ENCODE measurements at places on chromosomes 1 and 21.

DNA sequence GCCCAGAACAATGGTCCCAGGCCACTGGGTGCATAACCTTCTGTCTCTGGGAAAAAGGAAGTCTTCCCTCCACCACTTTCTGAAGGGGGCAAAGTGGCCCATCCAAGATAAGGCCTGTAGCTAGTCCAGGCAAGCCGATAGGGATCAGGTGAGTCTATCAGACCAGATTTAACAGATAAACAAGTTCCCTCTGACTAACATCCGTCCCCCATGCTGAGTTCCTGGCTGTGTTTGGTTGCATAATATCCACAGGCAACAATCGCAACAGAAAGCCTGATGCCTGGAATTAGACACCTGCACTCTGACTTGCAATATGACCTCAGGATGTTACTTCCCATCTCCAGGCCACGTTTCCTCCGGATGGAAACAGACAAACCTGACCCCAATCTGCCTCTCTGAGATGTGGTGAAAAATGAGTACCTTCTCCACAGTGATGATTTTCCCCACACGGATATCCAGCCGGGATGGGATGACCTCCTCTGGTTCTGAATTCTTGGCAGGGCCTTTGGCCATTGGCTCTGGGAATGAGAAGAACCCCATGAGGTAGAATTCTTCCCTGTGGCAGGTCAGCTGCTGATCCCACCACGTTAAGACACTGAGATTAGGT lies 36.4 kb downstream of the YARS1 start:
- DNase-seq = no peak

DNA sequence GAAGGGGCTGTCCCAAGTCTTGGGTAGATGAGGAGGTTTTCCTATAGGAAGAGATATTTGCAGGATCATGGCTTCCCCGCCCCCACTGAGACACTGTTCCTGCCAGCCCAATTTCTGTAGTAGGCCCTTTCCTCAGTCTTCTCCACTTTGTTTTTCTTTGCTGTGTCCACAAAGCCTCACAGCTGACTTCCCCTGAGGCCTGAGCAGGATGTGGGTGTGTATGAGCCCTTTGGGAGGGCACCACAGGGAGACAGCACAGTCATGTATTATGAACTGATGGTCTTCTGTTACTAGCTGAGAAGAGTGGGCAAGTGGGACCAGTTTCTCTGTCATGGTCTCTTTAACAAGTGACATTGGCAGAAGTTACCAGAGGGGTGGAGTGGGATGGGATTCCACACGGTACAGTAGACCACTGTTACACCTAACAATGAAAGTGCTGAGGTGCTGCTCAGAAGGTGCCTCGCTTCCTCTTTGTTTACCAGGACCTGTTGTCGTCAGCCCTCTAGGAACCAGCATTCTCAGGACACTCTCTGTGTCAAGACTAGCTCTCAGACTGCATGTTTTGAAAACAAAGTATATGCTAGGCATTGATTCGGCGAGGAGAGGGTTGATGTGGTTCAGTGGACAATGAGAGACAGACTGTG lies 253.8 kb upstream of the HOOK1 start:
- no peak for DNase-seq

DNA sequence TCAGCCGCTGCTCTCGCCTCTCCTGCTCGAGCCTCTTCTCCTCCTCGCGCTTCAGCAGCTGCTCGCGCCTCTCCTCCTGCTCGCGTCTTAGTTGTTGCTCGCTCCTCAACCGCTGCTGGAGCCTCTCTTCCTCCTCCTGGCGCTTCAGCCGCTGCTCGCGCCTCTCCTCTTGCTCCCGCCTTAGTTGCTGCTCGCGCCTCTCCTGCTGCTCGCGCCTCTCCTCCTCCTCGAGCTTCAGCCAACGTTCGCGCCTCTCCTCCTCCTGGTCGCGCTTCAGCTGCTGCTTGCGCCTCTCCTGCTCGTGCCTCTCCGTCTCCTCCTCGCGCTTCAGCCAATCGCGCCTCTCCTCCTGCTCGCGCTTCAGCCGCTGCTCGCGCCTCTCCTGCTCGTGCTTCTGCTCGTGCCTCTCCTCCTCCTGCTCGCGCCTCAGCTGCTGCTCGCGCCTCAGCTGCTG lies 3.7 kb downstream of the TCHH start:
- DNase-seq = no peak

- peak; percentile 52 for DNase-seq
Measured at GRCh38 chr1:32205401-32206370, at the start of gene IQCC. Gene IQCC (plus strand): TSS chr1:32205671. CDS start chr1:32205682, 11 bp downstream.

- DNase-seq = no peak
Measured at GRCh38 chr1:16387201-16388188, 20.5 kb downstream of the SZRD1 start.

DNA sequence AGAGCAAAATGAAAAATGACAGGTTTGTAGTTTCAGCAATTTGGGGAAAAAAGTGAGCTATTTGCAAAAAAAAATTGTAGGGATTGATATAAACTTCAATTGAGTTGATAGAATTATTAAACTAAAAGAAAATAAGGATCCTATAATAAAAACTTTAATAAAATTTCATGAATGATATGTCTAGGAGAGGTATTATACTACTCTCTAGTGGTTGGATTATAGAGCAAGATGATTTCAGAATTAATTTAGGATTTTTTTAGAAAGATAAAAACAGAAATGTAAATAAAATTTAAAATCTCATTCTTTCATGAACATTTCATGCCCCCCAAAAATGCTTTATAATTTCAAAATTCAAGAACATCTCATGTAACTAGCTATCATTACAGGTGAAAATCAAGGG lies 430.4 kb downstream of the DSCAM start:
- DNase-seq = no peak

DNA sequence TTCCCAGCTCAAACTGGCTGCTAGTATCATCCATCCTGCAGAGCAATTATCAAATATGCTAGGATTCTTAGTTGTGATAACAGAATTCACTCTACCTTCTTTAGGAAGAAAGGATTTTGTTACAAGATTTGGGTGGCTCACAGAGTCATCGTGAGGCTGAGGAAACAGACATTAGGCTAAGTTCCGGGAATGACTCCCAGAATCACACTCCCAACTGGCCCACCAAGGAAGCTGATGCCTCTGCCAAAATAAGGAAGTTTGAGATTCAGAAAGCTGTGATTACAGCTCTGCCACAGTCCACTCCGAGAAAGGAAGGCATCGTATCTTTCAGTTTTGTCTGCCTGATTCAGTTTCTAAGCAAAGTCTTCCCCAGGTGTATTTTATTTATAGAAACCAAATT lies 50.6 kb upstream of the LYPLAL1 start:
- no peak for DNase-seq

Measured in activated naive CD8-positive, alpha-beta T cell treated with anti-CD3 and anti-CD28 coated beads, Interleukin-2, amount 50 U/mL, for 16 hours (primary cell).